ENCODE measurements at places on chromosomes 3 and 15.

DNA sequence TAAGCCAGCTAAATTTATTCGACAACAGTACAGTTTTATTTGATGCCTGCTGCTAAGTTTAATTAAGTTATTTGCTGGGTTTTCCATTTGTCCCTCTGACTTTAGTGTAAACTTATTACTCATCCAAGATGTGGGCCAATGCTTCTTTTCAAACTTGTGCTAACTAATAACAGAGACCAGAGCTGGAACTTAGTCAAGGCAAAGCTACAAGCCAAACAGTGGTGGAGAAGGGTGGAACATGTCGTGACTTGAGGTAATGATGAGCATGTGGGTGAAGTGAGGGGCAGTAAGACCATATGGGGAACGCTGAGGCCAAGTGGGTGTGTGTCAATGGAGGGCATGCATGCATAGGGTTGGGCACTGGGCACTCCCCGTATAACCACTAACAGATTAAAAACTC is 63.9 kb downstream of the NMD3 start:
- H3K27me3 ChIP-seq = no peaks in the 10 kb centered on the region
- H3K36me3 ChIP-seq = no peaks in the 10 kb centered on the region
- H3K27ac ChIP-seq = no peak overlapping the region
- DNase-seq = no peak
- no peaks in the 10 kb centered on the region for H3K4me1 ChIP-seq
- H3K4me3 ChIP-seq = no peak overlapping the region

DNA sequence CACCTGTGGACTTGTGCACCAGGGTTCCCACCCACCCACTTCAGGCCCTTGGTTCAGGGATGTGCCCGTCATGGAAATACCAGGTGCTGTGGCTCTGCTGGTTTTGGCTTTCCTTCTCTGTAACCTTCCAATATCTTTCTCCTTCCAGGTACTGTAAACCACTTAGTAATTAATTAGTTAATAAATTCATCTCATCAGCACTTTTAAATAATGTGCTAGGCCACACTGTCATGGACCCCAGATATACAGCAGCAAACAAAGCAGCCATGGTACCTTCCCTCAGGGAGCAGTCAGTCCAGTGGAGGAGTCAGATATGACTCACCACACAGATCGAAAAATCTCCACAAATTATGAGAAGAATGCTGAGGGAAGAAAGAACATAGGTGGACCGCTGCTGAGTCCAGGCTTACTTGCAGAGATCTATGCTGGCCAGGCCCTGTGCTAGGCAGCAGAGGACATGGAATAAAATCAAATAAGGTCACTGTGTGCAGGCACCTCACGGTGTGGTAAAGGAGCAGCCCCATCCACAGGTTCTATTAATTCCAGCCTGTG is 6.8 kb upstream of the GATA2 start:
- no peak overlapping the region for H3K27ac ChIP-seq
- DNase-seq = no peak
- H3K27me3 ChIP-seq = no peaks in the 10 kb centered on the region
- H3K4me3 ChIP-seq = no peak overlapping the region

DNA sequence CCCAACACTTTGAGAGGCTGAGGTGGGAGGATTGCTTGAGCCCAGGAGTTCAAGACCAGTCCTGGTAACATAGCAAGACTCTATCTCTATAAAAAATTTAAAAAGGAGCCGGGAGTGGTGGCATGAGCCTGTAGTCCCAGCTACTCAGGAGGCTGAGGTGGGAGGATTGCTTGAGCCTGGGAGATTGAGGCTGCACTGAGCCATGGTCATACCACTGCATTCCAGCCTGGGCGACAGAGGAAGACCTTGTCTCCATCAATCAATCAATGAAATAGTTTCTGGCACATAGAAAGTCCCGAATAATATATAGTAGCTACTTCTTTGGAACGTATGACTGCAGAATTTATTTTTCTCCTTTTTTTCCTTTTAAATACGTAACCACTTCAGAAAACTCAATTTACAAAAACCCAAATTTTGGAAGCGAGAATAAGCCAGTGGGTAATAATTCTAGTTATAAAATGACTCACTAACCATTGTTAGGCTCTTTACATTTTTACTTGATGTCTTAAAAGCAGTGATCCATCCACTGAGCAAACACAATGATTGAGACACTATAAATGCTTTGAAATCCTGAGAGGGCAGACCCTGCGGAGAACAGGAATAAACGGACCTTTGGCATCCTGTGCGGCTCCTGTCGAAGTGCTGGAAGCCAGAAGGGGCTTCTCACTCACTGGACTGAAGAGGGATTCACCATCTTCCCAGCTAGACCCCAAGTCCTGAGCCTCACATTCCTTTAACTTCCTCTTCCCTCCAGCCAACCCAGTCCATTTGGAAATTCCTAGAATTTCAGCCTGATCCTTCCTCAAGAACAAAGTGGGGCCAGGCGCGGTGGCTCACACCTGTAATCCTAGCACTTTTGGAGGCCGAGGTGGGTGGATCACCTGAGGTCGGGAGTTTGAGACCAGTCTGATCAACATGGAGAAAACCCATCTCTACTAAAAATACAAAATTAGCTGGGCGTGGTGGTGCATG is 68.4 kb upstream of the MFGE8 start:
- no peak overlapping the region for H3K4me3 ChIP-seq
- no peak for DNase-seq
- no peaks in the 10 kb centered on the region for H3K27me3 ChIP-seq

DNA sequence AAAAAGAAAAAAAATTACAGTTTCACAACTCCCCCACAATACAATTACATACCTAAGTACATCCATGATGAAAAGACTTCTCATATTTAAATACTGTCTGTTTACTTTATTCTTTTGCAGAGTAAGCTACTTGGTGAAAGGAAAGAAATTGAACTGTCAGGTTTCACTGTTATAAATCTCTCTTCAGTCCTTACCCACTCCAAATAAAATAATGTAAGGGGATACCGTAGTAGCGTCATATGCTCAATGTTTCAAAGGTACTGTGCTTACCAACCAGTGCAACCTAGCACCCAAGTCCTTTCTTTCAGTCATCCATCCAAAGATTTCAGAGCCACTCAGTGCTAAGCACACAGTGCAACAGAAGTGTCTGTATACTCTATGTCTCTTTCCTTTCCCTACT is 13.4 kb downstream of the GSK3B start:
- H3K36me3 ChIP-seq = no peaks in the 10 kb centered on the region
- H3K4me1 ChIP-seq = peaks cover 7% of the 10 kb centered on the region
- no peaks in the 10 kb centered on the region for H3K27me3 ChIP-seq
- DNase-seq = no peak

- H3K36me3 ChIP-seq = no peaks in the 10 kb centered on the region
- H3K4me1 ChIP-seq = no peaks in the 10 kb centered on the region
- no peak overlapping the region for H3K4me3 ChIP-seq
Observed at GRCh38 chr3:175411405-175411804, 552.3 kb downstream of the NAALADL2 start.

- H3K27me3 ChIP-seq = no peaks in the 10 kb centered on the region
- no peak overlapping the region for H3K4me3 ChIP-seq
- H3K36me3 ChIP-seq = no peaks in the 10 kb centered on the region
Observed at GRCh38 chr3:120601554-120601953, 5.4 kb downstream of the NDUFB4 start.

- H3K27ac ChIP-seq = no peak overlapping the region
- no peaks in the 10 kb centered on the region for H3K27me3 ChIP-seq
- no peaks in the 10 kb centered on the region for H3K36me3 ChIP-seq
- H3K4me3 ChIP-seq = no peak overlapping the region
- no peak for DNase-seq
- H3K4me1 ChIP-seq = no peaks in the 10 kb centered on the region
Observed at GRCh38 chr3:100954199-100954935, 38.9 kb downstream of the ABI3BP start.

GRCh38 chr15:42727750-42728381 is 9.1 kb downstream of the CDAN1 start:
- no peak overlapping the region for H3K4me3 ChIP-seq
- H3K27ac ChIP-seq = no peak overlapping the region
- no peak for DNase-seq
- no peaks in the 10 kb centered on the region for H3K27me3 ChIP-seq
- no peaks in the 10 kb centered on the region for H3K4me1 ChIP-seq
- peaks cover 13% of the 10 kb centered on the region for H3K36me3 ChIP-seq

- H3K36me3 ChIP-seq = no peaks in the 10 kb centered on the region
- H3K27me3 ChIP-seq = no peaks in the 10 kb centered on the region
- H3K4me1 ChIP-seq = peaks cover 11% of the 10 kb centered on the region
- peak; percentile 14 for DNase-seq
Observed at GRCh38 chr3:168117853-168118313, 22.2 kb upstream of the GOLIM4 start.

GRCh38 chr3:4738737-4739274 is 240.4 kb upstream of the BHLHE40 start:
- H3K36me3 ChIP-seq = no peaks in the 10 kb centered on the region
- peaks cover 42% of the 10 kb centered on the region for H3K4me1 ChIP-seq
- no peaks in the 10 kb centered on the region for H3K27me3 ChIP-seq
- no peak overlapping the region for H3K4me3 ChIP-seq
- H3K27ac ChIP-seq = no peak overlapping the region

GRCh38 chr15:57662802-57663201 is 43.7 kb upstream of the POLR2M start:
- peak; percentile 40 for DNase-seq
- no peak overlapping the region for H3K4me3 ChIP-seq
- no peaks in the 10 kb centered on the region for H3K27me3 ChIP-seq
- peaks cover 49% of the 10 kb centered on the region for H3K4me1 ChIP-seq
- H3K36me3 ChIP-seq = no peaks in the 10 kb centered on the region

DNA sequence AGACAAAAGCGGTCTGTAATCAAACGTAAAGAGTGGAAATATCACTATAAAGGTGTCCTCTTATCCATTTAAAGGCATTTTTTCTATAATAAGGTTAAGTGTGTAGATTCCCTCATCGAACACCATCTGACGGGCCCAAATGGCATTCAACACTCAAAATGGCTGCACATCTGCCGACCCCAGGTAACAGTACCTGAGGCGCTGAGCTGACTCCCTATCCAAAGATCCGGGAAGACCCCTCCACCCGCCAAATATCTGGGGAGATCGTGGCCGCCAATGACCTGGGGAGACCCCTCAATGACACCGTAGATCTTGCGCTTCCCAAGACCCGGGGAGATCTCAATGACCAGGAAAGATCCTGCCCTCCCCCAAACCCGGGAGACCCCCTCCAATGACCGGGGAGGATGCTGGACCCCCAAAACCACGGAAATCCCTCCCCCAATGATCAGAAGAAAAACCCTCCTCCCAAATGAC is 476 bp downstream of the IP6K2 start:
- no peaks in the 10 kb centered on the region for H3K27me3 ChIP-seq
- peak overlapping the region; percentile 69 for H3K4me3 ChIP-seq
- peak overlapping the region; percentile 83 for H3K27ac ChIP-seq
- peak; percentile 18 for DNase-seq

- H3K27me3 ChIP-seq = no peaks in the 10 kb centered on the region
- H3K4me1 ChIP-seq = no peaks in the 10 kb centered on the region
- DNase-seq = no peak
Observed at GRCh38 chr3:13364602-13365271, 55.4 kb downstream of the NUP210 start.

DNA sequence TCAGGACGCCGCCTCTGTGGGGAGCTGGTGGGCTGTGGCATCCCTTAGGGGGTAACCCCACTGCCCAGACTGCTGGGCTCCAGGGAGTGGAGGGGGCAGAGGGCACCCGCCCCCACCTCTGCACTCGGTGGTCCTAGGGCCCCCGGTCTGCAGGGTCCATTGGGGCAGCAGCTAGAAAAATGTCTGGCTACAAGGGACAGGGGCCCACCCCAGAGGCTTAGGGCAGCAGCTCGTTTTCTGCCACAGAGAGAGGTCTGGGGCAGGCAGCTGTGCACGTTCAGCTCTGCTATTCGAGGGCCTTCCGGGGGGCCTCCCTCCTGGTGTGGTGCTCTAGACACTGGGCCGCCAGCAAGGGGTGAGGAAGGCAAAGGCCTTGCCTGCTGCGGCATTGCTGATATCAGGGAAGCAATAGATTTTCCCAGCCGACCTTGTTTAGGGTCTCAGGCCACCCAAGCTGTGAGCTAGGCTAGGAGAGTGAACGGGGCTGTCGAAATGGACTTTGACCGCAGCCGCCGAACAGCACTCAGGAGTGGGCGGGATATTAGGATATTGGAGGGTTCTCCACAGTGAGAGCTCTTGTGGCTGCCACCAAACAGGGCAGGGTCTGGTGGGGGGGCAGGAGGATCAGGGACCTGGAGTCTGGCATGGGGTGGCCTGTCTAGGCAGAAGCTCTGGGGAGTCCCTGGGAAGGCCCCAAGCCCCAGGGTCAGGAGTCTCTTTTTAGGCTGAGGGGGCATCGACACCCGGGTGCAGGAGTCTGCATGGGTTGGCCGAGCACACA is 61.4 kb upstream of the KLF13 start:
- DNase-seq = no peak
- peaks cover 31% of the 10 kb centered on the region for H3K4me1 ChIP-seq
- H3K27me3 ChIP-seq = no peaks in the 10 kb centered on the region
- peak overlapping the region; percentile 12 for H3K27ac ChIP-seq

- H3K4me3 ChIP-seq = no peak overlapping the region
- no peaks in the 10 kb centered on the region for H3K27me3 ChIP-seq
Observed at GRCh38 chr15:77529394-77530159, 103.1 kb downstream of the LINGO1 start.

DNA sequence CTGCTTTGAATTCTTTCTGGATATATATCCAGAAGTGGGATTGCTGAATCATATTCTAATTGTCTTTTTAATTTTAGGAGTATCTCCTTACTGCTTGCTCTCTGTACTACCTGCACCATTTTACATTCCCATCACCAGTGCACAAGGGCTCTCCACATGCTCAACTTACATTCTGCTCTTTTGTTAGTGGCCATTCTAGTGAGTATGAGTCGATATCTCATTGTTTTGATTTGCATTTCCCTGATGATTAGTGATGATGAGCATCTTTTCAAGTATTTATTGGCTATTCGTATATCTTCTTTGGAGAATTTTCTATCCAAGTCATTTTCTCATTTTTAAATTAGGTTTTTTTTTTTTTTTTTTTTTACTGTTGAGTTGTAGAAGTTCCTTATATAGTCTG is 29.5 kb downstream of the PFN2 start:
- no peaks in the 10 kb centered on the region for H3K27me3 ChIP-seq
- H3K4me1 ChIP-seq = peaks cover 5% of the 10 kb centered on the region
- H3K27ac ChIP-seq = no peak overlapping the region
- H3K36me3 ChIP-seq = no peaks in the 10 kb centered on the region
- no peak overlapping the region for H3K4me3 ChIP-seq

- DNase-seq = no peak
- H3K27me3 ChIP-seq = no peaks in the 10 kb centered on the region
- H3K27ac ChIP-seq = no peak overlapping the region
Observed at GRCh38 chr15:60035344-60035743, 31.2 kb downstream of the FOXB1 start.

GRCh38 chr3:66178206-66178605 is 42.6 kb upstream of the SLC25A26 start:
- H3K27me3 ChIP-seq = no peaks in the 10 kb centered on the region
- H3K36me3 ChIP-seq = no peaks in the 10 kb centered on the region
- DNase-seq = no peak
- no peak overlapping the region for H3K4me3 ChIP-seq
- no peaks in the 10 kb centered on the region for H3K4me1 ChIP-seq

DNA sequence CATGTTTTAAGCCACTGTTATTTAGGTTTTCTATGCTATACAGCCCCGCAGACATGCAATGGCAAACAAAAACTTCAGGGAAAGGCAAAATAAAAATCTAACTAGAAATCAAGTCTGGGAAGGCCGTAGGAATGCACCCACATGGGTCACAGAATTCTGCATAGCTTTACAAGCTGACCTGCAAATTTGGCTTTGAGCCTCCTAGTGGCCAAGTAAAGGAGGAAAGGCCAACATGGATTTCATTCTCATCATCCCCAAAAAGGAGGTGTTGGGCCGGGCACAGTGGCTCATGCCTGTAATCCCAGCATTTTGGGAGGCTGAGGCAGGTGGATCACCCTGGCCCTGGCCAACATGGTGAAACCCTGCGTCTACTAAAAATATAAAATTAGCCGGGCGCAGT is 124.3 kb downstream of the FBLN2 start:
- no peaks in the 10 kb centered on the region for H3K4me1 ChIP-seq
- H3K4me3 ChIP-seq = no peak overlapping the region
- no peak for DNase-seq
- no peaks in the 10 kb centered on the region for H3K27me3 ChIP-seq
- no peak overlapping the region for H3K27ac ChIP-seq
- no peaks in the 10 kb centered on the region for H3K36me3 ChIP-seq

Data from body of pancreas (tissue), 4 donors.